ENCODE measurements at places on chromosomes 5 and 9.

DNA sequence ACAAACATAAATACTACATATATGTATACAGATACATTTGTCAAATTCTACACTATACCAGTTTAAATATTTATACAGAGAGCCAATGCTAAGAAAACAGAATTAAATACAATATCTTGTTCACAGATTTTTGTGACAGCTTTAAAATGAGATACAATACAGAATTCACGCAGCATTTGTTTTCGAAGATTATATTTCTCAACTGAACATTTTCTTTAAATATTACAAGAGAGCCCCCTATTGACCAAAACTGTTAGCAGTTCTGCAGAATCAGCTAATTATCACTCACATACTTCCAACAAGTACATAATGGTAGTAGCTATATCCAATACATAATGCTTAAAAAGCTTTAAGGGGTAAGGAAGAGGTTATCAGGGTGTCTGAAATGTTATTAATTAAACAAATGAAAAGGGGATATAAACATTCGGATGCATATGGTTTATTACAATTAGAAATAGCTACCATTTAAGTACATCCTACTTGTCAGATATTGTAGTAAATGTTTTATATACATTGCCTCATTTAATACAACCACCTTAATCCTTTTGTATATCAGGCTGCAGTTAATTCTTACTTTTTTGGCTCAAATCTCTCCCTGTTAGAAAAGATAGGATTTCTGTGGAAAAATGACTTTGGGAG is 31.7 kb downstream of the ZDHHC21 start:
- DNase-seq = no peak

- DNase-seq = no peak
Observed at GRCh38 chr9:127927988-127928675, 2.4 kb downstream of the PIP5KL1 start.

GRCh38 chr5:71945436-71945835 is 161.8 kb upstream of the MAP1B start:
- no peak for DNase-seq

- no peak for DNase-seq
Observed at GRCh38 chr5:54150841-54151240, 159.5 kb downstream of the ARL15 start.

DNA sequence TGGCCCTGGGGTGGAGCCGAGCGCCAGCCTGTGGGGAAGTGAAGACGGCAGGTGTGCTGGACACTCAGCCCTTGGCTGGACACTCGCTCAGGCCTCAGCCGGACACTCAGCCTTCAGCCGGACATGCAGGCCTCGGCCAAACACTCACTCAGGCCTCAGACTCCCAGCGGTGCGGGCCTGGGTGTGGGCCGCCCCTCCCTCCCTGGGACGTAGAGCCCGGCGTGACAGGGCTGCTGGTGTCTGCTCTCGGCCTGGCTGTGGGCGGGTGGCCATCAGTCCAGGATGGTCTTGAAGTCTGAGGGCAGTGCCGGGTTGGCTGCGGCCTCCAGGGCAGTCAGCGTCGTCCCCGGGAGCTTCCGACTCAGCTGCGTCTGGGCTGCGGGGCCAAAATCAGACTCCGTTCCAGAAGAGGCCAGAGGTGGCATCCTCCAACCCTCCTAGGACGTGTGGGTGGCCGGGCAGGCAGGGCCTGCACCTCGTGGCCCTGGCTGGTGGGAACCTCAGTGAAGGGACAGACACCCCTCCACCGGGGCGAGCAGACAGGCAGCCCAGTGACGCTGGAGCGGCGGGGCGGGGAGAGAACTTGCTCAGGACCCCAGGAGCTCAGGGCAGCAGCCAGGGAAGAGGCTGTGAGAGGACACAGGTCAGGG is 28.4 kb downstream of the SLC6A18 start:
- no peak for DNase-seq

DNA sequence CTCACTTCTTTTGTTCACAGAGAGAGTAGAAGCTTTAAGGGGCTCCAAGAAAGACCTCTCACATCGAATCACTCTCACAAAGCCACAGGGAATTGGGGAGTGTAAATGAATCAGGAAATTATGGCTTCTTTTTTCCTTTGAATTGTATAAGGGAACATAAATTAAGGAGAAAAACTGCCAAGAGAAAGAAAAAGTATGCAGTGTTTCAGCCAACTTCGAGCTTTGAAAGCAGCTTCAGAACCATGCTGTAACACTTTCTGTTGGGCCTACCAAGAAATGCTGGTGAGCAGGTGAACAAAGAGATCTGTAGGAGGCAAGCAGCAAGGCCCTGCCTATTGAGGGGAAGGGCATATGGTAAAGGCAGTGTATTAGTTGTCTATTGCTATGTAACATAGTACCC is 33.4 kb upstream of the CTNNA1 start:
- DNase-seq = no peak

- DNase-seq = peak; percentile 51
Observed at GRCh38 chr5:137734962-137735554, 831 bp downstream of the KLHL3 start.

DNA sequence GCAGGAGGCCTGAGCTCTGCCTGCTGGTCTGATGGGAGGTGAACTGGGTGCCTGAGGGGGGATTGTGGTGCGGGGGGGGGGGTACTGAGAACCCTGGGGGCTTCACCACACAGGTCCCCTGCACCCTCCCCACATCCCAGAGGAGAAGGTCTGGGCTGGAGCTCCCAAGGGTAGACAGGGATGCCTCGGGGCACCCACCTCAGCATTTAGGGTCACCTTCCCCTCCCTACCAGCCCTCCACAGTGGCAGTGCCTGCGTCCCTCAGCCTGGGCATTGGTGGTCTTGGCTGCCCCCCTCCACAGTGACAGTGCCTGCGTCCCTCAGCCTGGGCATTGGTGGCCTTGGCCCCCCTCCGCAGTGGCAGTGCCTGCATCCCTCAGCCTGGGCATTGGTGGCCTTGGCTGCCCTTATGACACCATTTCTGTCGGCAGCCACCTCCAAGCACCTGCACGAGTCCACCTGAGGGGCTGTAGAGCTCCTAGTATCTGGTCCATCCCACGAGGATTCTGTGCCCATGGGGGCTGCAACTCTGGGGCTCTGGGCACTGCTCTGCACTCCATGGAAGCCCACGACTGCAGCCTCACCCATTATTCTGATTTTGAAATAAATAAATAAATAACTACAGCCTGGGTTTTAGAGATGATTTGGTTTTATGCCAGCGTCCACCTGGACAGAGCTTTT is 21.5 kb downstream of the NKD2 start:
- no peak for DNase-seq

DNA sequence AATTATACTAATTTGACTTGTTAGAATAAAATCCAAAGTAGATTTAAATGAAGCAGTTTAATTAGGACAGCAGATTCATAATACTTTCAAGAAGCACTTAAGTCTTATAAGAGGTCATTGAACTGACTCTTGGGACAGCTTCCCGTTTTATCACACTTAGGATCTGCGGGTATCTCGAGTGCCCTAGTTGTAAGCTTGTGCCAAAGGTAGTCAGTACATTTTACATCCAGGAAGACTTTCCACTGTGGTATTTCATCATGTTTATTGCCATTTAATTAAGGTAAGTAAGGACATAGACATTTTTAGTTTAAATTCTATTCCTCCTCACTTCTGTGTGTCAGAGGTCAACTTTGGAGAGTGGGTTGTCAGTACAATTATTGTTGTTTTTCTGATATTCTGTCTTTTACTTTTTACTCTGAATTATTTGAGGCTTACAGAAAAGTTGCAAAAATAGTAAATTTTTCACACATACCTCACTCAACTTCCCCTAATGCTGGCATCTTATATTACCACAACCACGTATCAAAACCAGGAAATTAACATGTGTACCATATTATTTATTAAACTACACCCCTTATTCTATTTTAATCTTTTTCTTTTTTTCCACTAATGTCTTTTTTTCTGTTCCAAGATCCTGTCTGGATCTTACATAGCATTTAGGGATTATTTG is 7.5 kb upstream of the ZNF367 start:
- DNase-seq = no peak

DNA sequence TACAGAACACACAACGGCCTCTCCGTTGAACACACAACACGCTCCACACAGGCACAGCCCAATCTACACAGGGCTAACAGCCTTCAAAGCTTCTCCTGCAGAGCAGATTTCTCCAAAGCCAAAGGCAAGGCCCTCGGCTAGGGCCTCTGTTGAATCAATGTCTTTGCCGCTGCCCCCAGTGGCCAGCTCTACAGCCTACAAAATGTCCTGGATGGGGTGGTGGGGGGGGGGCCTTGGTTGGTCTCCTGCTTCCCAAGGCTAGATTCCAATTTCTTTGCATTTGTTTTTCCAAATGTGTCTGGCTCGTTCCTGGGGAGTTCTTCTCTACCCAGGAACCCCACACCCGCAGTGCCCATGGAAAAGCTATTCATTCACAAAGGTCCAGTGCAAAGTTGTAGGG is 167.2 kb downstream of the PAX5 start:
- DNase-seq = no peak

- no peak for DNase-seq
Observed at GRCh38 chr9:115781070-115781736, 372.4 kb upstream of the PAPPA start.

DNA sequence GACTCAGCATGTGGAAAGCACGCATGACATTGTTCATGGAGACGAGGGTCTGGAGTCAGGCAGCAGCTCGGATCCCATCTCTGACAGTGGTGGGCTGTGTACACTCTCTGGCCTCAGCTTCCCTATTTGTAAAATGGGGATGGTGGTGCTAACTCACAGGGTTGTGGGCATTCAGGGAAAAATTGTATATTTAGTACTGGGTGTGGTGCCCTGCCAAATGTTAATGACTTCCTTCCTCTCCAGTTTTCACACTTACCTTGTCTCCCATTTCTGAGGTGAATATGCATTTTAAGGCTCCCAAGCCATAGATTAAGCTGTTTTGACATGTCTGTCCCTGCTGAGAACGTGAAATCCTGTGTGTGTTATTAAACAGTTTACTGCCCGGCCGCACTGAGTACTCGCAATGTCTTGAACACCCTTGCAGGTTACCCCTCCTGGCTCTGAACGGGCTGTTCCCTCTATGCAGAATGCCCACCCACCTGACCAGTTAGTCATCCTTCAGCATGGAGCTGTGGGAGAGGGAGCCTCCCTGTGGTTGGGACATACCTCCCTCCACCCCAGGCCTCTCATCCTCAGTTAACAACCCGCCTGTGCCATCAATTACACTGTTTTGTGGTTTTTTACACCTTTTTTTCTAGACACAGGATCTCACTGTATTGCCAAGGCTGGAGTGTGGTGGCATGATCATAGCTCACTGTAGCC is 25.8 kb downstream of the TJP2 start:
- no peak for DNase-seq

DNA sequence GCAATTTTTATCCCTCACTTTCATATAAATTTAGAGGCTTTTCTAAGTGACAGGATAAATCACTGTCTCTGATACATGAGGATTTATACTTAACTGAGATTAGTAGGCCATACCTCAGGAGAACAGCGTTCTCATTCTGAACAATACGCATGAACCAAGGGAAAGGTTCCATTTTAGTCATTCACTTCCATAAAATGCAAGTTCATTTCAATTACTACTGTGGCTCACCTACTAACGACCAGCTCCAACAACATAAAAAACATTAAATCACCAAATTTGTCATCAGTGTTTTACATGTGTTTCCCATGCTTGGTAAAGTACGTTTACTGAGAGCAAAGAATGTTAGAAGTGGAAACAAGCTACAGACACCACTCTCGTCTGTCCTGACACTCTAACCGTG is 67.4 kb downstream of the EFNA5 start:
- DNase-seq = no peak

- DNase-seq = no peak
Observed at GRCh38 chr5:32713361-32713769, 2.2 kb downstream of the NPR3 start.

DNA sequence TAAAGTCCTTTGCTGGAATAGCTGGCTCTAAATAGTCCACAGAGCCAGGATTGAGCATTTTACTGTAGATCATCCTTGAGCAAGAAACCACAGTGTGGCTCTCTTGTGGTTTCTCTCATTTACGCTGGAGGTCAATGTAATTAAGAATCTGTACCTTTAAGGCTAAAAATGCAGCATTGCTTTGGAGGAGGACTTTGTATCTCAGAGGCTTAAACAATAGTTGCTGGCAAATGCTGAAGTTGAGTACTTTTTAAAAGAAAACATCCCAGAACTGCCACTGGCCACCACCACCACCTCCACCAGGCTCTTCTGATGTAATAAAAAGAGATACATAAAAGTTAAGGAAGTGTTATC is 177.3 kb upstream of the ADAMTSL1 start:
- no peak for DNase-seq
